NCI-H1105 (cell line): ENCODE measurements at places on chromosomes 3 and 15.

DNA sequence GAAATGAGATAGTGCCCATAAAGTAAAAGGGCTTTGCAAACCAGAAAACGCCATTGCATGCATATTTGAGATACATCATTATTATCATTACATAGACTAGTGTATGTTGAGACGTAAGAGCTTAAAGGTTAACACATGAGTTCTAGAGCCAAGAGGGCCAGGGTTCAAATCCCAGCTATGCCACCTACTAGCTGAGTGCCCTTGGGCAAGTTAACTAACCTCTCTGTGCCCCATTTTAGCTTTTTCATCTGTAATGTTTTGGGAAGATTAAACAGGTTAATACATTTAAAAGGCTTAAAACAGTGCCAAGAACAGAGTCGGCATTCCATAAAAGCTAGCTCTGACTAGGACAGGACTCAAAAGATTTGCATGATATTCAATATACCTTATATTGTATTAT, 22.8 kb downstream of the IQSEC1 start:
- no peak for DNase-seq

DNA sequence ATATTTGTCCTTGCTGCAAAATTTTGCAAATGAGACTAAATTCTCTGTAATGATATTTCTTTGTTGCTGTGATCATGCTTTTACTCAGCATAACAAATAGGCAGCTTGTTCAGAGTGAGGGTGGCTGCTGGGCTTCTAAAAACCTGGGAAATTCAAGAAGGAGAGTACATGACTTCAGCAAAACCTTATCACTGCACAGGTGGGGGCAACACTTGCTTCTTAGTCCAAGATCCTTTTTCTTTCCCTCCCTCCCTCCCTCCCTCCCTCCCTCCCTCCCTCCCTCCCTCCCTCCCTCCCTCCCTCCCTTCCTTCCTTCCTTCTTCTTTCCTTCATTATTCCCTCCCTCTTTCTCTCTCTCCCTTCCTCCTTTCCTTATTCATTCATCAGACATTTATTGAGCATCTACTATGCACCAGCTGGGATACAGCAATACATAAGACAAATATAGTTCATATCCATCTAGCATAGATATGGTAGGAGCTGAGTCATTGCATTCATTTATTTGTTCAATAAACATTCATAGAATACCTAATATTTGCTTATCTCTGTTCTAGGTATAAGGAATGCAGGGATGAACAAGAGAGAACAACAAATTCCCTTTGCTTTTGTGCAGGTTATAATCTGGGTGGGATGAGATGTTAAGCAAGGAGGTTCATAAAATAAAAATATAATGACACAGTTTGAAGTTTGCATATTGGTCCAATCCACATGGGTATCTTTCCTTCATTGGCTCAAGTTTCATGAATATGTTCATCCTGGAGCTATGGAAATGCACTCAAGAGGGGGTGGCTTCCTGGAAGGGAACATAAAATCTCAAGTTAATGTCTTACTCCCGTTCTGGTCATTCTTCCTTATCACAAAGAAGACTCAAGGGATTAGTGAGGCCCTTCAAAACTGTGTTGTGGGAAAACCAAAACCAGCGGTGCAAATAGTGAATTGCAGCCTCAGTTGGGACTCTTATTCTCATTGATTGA, 210.7 kb downstream of the PDCD6IP start:
- DNase-seq = no peak

DNA sequence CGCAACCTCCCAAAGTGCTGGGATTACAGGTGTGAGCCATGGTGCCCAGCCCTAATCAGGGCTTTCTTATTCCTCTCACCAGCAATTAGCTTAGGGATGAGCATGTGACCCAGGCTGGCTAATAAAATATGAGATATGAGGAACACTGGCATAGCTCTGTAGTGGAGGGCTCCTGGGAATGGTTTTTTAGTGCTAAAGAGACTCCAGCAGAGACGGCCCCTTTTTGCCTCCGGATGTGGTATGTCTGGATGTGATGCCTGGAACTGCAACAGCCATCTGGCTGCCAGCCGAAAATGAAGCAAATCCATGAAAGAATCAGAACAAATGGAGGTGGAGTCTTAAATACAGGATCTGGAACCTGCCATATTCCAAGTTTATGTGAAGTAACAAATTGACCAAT, 69.1 kb upstream of the MAGI1 start:
- DNase-seq = no peak

DNA sequence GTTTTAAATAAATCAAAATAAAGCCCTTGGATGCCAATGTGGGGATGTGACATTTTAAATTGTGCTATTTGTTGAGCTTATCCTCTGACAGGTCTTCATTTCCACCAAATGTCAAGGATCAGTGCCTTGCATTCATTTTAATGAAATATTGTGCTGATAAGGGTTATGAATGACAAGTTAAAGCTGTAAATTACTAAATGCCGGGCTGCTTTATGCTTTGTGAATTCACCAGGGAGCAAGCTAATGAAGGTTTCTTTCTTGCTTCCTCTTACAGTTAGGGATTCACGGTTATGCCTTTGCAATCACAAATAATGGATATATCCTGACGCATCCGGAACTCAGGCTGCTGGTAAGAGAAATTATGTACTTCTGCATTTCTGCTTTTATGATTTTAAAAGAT, 81.7 kb downstream of the LRTM1 start:
- no peak for DNase-seq

DNA sequence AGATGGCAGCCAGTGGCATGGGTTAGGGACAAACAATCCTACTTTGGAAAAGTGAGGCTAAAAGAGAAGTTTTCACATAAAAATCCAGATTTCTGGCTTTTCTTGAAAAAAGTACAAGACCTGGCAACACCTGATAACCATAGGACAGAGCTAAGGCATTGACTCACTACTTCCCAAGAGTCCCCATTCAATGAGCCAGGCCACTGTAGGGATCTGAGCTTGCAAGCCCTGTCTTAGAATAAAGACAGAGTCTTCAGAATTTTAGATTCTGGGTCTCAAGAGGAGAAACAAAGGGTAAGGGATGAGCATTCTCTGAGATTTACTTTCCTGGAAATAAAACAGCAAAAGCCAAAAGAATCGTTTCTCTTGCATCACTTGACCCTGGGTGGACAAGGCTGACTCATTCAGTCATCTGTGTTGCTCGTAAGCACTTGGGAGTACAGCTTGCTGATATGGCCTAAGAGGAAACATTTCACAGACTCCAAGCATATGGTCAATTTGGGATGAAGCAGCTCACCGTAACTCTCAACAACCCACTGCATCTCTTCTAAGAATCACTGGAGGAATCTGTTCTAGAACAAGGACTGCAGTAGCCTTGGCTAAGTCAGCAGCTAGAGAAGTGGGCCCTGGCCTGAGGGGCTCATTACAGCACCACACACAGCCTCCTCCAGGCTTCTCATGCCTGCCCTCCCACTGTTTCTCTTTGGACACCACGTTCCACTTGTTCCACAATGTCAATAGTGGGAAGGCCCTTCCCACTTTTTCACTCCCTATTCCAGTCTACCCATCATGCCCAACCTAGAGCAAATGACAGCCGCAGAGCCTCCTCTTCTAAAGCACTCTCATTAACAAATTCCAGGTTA, 86.2 kb downstream of the RFTN1 start:
- DNase-seq = no peak

DNA sequence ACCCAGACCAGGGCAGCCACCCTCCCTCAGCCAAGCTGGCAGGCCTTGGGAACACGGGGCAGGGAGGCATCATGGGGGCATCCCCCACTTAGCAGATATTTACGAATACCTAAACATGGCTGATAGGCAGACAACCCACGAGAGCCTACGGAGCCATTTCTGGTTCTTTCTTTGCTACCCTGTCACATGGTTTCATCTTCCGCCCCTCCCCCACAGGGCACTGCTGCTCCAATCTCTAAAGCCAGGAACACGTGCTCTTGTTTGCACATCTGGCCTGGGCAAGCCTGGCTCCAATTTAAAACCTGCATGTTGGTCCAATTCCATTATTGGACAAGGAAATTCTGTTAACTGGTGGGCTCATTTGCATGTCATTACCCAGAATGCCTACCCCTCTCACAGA, 447.4 kb upstream of the NR2F2 start:
- no peak for DNase-seq

- no peak for DNase-seq
Observed at GRCh38 chr3:49417516-49418120, 4.7 kb downstream of the AMT start.
